ENCODE measurements at places on chromosomes 4 and X.

DNA sequence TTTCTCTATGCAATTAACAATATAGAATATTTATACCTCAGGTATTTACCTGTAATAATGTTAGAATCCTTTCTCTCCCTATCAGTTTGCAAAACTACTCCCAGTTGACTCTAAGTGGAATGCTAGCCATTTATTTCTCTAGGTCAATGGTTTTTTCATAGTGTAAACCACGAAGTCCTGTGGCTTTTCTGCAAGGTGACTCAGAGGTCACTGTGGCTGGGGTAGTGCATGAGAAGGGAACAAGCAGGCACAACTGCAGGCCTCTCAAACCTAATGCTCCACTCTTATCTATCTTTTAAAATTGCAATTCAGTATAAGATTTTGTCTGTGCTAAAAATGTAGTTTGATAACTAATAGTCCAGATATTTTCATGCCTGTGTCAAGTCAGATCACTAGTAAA, 159.4 kb downstream of the ANTXR2 start:
- DNase-seq, result no peak

GRCh38 chr4:76155979-76156378, 7.8 kb upstream of the NUP54 start:
- DNase-seq, result no peak

GRCh38 chr4:83272900-83273299, 11.7 kb downstream of the COQ2 start:
- no peak for DNase-seq

GRCh38 chr4:102454268-102454667, 46.9 kb upstream of the NFKB1 start:
- DNase-seq, result no peak

DNA sequence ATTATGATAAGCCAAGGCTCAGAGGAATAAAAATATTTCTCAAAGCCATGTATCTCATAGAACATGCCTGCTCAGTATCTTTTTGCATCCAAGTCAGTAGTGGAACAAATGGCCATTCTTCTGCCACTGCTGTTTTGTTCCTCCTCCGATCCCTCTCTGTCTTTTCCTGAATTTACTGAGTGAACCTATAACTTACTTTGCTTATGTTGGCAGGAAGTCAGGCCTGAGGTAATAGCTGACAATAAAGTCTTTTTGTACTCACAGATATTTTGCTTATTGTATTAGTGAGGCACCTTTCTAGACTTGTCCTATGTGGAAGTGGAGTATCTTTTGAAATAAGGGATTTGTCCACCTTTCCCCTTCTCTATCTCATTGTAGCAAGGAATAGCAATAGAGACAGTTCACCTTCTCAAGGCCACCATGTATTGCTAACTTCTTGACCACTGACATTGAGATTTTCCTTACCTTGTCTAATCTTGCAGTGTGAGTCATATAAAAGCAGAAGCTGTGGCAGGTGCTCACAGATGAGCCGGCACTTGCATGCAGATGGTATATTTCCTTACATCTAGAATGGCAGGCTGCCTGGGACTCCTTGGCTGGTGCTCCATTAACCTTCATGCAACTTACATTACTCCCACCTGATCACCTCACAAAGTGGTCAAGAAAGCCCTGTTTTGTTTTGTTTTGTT, 68.2 kb downstream of the AGTR2 start:
- DNase-seq, result no peak

DNA sequence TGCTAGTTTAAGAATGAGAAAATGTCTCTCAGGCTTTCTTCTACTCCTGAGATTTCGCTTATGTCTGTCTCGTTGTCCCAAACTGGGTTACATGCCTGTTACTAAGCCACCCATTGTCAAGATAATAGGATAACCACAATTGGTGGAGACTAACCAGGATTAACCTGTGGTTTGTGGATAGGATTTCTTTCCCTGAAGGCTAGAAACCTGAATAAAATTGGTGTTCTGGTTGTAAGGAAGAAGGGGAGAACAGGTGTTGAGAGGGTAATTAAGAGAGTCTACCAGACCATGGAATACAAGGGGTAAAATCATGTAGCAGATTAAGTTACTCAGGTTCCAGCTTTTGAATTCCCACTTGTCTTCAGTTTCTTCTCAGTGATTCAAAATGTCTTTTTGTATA, 225.4 kb downstream of the CPE start:
- no peak for DNase-seq

- no peak for DNase-seq
These were observed 44.7 kb downstream of the EVC start for GRCh38 chr4:5755679-5756078.

GRCh38 chr4:43778187-43778915, 670.3 kb downstream of the KCTD8 start:
- no peak for DNase-seq

DNA sequence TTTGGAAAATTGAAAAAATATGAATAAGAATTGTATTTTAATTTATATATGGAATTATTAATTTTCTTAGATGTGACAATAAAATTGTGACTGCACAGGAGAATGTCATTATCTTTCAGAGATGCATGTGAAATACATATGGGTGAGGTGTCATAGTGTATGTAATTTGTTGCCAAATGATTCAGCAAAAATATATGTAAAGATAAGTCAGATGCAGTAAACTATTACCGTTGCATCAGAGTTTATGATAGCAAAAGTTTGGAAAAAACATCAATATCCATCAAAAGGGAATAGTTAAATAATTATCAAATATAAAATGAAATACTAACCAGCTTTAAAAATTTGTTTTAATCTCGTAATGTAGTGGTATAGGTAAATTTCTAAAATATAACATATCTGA, 10.4 kb upstream of the SLC7A11 start:
- no peak for DNase-seq

- no peak for DNase-seq
These were observed 196.8 kb upstream of the RPS6KA3 start for GRCh38 chrX:20463296-20464075.

GRCh38 chr4:77913348-77913747, 50.7 kb downstream of the MRPL1 start:
- no peak for DNase-seq

GRCh38 chr4:30630431-30630830, 89.7 kb upstream of the PCDH7 start:
- no peak for DNase-seq

- no peak for DNase-seq
These were observed 12.5 kb downstream of the SPARCL1 start for GRCh38 chr4:87516683-87517082.
